Nucleus accumbens (tissue), 56 donors: ENCODE measurements at places on chromosomes 12 and 14.

DNA sequence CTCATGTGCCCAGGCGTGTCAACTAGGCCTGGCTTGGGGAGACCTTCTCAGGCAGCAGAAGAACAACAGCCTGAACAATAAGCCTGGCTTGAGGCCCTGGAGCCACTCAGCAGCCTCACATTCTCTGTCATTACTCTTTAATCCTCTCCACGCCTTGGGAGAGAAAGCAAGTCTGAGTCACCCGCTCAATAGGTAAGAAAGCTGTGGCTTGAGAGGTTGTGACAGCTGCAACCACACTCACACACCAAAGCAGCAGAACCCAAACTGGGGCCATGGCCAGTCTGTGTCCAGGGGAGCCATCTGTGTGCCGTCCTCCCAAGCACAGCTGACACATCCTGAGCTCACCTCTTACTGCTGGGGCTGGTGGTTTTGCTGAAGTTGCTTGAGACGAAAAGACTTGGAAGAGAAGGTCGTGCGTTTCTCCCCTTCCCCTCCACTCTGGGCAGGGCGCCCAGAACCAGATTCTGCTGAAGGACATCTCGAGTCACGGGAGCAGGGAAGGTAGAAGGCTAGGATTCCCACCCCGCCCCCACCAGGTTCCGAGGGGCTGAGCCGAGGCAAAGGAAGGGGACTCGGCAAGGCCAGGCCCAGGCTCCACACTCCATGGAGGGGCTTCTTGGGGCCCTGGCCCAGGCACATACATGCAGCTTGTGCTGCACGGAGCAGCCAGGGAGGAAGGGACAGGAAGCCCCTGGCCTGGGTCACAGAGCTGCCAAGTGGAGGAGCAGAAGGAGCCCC, 5.5 kb downstream of the TMEM63C start:
- DNase-seq: no peak

- DNase-seq: no peak
These were observed 48.3 kb upstream of the BCL2L14 start for GRCh38 chr12:12022306-12022936.

- DNase-seq: no peak
These were observed 16.7 kb downstream of the NT5DC3 start for GRCh38 chr12:103824290-103824689.

DNA sequence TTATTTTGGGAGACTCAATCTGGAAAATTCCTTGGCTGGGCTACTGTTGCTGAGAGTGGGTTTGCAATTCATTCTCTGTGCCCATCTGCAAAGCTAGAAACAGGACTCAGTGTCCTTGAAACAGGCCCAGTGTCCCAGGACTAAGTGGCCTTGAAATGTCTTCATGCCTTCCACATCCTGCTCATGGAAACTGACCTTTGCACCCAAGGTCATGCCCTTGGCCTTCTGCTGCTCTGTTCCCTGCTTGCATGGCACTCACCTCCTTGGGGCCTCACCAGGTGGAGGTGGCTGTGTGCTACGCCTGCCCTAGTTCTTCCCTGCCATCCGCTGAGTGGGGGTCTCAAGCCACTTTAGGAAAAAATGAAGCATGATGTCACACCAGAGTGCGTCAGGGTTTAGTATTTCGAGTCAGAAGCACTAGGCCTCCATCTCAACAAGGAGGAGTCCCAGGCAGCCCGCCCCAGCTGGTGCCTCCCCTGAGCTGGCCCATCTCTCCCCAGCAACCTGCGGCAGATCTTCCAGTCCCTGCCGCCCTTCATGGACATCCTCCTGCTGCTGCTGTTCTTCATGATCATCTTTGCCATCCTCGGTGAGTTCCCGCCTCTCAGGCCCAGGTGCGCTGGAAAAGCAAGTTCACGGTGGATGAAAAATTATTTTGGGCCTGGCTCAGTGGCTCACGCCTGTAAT, 48.1 kb downstream of the TPCN1 start:
- no peak for DNase-seq

GRCh38 chr12:91307957-91308670, 125.5 kb upstream of the DCN start:
- DNase-seq: no peak

- DNase-seq: no peak
These were observed 53.0 kb downstream of the SMUG1 start for GRCh38 chr12:54135621-54136350.

DNA sequence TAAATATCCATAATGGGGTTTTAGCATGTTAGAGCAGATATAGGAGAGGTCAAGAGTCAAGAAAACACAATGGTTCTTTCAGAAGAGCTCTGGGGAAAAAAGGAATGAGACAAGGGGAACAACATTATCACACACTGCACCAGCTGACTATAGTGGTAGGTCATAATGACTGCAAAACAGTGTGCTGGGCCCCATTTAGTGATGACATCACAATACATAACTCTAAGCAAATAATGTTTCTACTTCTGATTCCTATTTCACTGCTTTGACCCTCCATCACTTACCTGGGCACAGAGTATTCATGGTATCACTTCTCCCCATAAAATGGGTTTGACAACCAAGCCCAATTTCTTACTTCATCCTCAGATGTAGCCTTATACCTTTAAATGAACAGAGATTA, 62.1 kb downstream of the GARIN6 start:
- no peak for DNase-seq

GRCh38 chr12:50127546-50127945, 15.5 kb downstream of the COX14 start:
- no peak for DNase-seq

GRCh38 chr12:119374635-119375034, 40.1 kb downstream of the CCDC60 start:
- DNase-seq: no peak

- DNase-seq: no peak
These were observed 5.9 kb downstream of the KRT86 start for GRCh38 chr12:52280319-52280795.

DNA sequence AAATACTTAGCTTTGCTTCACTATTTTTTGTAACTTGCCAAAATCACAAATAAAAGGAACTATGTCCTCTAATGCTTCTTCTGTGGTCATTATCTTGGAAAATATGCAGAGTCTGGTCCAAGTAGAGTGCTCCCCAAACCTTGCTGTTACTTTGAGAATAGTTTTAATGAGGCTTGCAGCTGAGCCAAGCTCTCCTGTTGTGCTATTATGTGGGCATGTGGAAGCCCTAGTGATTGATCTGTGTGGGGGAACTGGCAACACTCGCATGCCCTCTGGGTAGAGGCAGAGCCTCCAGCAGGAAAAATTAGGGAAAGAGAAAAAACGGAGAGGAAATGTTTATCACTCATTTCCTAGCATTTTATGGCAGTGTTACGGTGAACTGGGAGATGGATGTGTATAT, 473.1 kb downstream of the EGLN3 start:
- peak; percentile 85 for DNase-seq

DNA sequence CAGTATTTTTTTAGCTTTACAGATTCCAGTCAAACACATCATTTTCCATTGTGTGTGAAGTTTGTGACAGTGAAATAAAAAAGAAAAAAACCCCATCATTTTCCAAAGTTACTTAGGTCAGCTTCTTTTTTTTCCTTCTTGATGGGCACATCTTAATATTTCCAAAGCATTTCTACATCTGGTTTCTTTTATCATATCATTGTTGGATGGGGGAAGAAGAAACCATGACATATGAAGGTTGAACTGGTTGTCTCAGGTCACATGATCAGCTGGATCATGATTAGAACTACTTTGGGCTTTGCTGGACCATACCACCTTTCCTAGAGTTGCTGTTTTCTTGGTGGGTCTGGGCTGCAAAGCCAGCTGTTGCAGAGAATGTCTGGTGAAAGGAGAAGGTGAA, 59.8 kb downstream of the FOS start:
- DNase-seq: no peak

GRCh38 chr12:94336211-94336925, 123.3 kb downstream of the CEP83 start:
- no peak for DNase-seq

DNA sequence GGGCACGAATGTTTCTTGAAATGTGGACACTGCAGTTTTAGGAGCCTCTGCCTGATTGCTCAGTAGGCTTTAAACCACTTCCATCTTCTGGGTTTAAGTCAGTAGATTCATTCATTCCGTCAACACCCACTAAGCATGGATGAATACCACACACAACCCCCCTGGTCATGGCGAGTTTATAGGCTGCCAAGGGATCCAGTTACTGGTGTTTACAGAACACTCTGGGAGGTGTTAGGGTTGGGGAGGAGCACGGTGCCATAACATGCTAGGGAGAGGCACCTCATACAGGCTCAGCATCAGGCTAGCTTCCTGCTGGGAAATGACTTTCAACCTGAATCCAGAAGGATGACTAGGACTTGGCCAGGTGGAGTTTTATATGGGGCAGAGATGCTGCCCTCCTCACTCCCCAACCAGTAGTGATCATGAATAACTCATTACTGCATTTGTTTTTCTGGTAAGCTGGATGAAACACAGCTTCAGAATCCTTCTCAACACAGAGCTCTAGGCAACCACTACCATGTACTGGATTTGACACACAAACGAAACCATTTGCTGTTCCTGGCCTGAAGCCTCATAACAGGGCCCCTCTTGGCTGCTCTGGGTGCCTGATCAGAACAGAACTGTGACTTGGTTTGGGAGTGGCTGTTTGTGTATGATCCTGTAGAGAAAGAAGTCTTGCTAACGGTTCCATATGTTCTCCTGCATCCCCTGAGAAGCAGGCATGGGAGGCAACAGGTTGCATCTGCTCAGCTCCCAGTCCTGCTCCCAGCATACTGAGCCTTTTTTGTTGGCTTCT, 47.9 kb downstream of the FBXW8 start:
- no peak for DNase-seq
